ENCODE measurements at places on chromosomes 12 and 14. TPM values are rescaled to one million over a fixed set of nuclear protein-coding genes. Genes with fewer than 3 reads are reported as not detected.

DNA sequence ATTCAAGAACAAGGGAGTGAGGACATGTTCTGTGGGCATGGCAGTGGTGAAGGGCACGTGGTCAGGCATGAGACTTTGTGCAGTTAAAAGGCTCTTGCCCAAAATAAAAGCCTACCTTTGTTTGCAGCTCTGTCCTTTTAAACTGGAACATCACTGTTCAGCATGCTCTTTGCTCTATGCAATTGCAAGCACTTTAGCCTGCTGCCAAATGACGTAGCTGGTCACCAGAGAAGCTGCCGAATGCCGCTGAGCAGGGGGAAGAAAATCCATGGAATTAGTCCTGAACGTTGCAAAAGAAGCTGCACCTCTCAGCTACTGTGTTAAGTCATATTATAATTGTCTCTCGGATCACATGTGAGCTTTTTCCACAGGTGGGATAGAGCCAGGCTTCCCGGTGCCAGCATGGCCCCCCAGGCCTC lies 176.3 kb upstream of the DIO2 start:
- H3K27me3 ChIP-seq: no peaks in the 10 kb centered on the region
- no peak overlapping the region for H3K27ac ChIP-seq
- DNase-seq: no peak
- no peaks in the 10 kb centered on the region for H3K4me1 ChIP-seq
- H3K4me3 ChIP-seq: no peak overlapping the region

GRCh38 chr14:64848239-64848638 lies 31.5 kb downstream of the SPTB start:
- no peak overlapping the region for H3K4me3 ChIP-seq
- H3K27me3 ChIP-seq: no peaks in the 10 kb centered on the region

DNA sequence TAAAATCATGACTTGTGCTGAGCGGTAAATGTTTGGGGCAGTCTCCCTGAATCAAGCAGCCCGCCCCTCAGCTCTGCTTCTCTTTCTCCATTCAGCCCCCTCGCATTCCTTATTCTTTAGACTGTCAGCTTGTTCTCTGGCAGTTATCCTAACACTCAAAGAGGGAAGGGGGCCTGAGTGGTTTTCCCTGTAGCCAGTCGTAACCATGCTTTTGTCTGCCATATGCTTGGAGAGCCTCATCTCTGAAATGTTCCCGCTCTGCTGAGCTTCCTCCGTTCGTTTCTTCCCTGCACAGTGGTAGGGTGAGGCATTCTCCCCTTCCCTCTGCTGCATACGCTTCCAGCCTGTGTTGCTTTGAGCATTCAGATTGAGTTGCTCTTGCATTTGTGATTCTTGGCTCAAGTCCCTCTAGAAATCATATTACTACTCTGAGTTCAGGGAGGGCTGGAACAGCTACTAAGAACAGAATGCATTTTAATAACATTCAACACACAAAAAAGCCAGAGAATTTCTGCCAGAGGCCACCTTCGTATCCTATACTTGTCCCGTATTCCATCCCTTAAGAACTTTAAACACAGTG lies 119.7 kb downstream of the FBXL14 start:
- H3K27me3 ChIP-seq: no peaks in the 10 kb centered on the region

GRCh38 chr12:67442896-67443295 lies 173.7 kb downstream of the CAND1 start:
- no peak overlapping the region for H3K27ac ChIP-seq
- H3K36me3 ChIP-seq: no peaks in the 10 kb centered on the region
- no peaks in the 10 kb centered on the region for H3K4me1 ChIP-seq
- no peak for DNase-seq
- H3K27me3 ChIP-seq: no peaks in the 10 kb centered on the region

- no peak overlapping the region for H3K27ac ChIP-seq
- H3K4me3 ChIP-seq: no peak overlapping the region
- peaks cover 3% of the 10 kb centered on the region for H3K36me3 ChIP-seq
- H3K4me1 ChIP-seq: no peaks in the 10 kb centered on the region
These were observed 4.7 kb downstream of the GPX2 start for GRCh38 chr14:64937821-64938193.

- no peak for DNase-seq
- no peaks in the 10 kb centered on the region for H3K36me3 ChIP-seq
- no peak overlapping the region for H3K4me3 ChIP-seq
- no peaks in the 10 kb centered on the region for H3K4me1 ChIP-seq
- no peak overlapping the region for H3K27ac ChIP-seq
These were observed 533.3 kb upstream of the MIS18BP1 start for GRCh38 chr14:45786266-45786665.

- no peaks in the 10 kb centered on the region for H3K36me3 ChIP-seq
- DNase-seq: no peak
- no peaks in the 10 kb centered on the region for H3K27me3 ChIP-seq
- no peak overlapping the region for H3K4me3 ChIP-seq
- no peak overlapping the region for H3K27ac ChIP-seq
These were observed 187.2 kb downstream of the RPL10L start for GRCh38 chr14:46464341-46464740.

GRCh38 chr12:124149287-124149686 lies 145.6 kb upstream of the RFLNA start:
- H3K4me1 ChIP-seq: no peaks in the 10 kb centered on the region
- DNase-seq: no peak
- H3K27me3 ChIP-seq: peaks cover 2% of the 10 kb centered on the region
- no peaks in the 10 kb centered on the region for H3K36me3 ChIP-seq
- H3K4me3 ChIP-seq: no peak overlapping the region
- H3K27ac ChIP-seq: no peak overlapping the region

The KRT85 gene
- not detected for total RNA-seq

The GLIPR1L1 gene
- 1.7 TPM for total RNA-seq
